ENCODE measurements at places on chromosomes 2 and 18.

- no peak for DNase-seq
Observed at GRCh38 chr2:6934758-6935651, 17.8 kb downstream of the RNF144A start.

DNA sequence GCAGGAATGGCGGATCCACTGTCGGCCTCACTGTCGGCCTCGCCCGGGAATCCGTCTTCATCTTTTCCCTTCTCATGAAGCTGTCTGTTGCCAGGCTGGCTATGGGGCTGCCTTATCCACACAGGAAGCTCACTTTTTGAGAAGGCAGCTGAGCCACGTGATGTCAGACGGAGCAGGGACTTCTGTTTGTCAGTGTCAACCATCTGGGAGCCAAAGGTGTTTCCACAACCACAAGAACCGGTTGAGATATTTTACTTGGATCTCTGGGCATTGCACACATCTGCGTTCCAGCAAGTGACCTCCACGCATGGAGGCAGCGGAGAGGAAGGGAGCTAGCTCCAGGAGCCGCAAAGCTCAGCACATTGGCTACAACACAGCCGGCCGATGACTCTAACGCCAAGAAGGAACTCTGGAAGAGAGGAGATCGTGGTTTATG, 27.4 kb upstream of the TAF1B start:
- DNase-seq, result no peak

DNA sequence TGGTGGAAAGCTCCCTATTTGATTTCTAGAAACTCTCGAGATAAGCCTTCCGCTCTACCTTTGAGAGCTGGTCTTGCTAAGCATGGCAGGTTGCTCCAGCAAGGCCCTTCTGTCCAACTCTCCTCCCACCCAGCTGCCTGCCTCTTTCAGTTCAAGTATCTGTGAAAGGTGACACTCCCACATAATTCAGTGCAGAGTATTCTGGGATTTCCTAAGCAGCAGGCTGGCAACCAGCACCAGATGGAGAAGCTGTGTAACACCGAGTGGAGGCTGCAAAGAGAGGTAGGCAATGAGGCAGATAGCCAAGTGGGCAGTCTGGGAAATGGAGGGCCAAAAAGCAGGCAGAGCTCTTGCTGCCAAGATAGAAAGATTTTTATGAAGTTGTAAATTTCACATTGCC, 88.4 kb upstream of the CAVIN2 start:
- DNase-seq, result no peak

DNA sequence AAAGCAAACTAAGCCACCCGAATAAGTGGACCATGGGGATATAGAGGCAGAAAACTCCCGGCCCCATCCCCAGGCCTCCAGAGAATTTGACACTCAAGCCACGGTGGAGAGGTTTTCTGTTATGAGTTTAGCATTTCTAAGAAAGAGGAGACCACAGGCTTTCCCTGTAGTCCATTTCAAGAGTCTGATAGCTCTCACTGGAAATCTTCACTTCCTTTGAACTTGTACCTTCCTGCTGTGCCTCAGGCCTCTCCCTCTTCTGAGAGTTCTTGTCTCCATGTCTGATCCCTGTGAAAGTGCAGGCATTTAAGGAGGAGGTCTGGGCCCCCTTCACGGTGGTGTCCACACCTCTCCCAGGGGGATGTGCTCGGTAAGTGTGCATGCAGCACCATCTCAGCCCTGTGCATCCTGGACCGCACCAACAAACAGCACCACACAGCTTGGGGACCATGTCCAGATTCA, 113.7 kb downstream of the BCL2 start:
- DNase-seq, result no peak

Measured in NCI-H1930 (cell line).